ENCODE measurements at places on chromosomes 6 and 20.

- DNase-seq, result no peak
Observed at GRCh38 chr6:33692078-33692759, 19.3 kb downstream of the UQCC2 start.

DNA sequence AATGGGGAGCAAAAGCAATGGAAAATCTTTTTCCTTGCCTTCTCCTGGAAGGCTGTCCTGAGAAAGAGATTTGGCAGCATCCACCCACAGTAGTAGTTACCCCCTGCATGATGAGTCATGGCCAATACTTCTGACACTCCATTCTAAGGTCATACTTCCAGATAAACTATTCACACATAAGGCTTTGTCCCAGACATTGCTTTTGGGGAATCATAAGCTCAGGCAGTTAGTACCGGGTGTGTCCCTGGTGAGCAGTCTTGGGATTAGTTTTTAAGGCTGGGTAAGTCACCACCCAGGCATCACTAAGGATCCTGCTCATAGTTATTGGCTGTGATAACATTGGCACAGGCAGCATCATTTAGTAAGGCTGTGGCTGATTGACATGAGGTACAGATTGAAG, 160.6 kb upstream of the GGTLC1 start:
- no peak for DNase-seq

- DNase-seq, result no peak
Observed at GRCh38 chr20:4017051-4017712, 1.8 kb upstream of the RNF24 start.

DNA sequence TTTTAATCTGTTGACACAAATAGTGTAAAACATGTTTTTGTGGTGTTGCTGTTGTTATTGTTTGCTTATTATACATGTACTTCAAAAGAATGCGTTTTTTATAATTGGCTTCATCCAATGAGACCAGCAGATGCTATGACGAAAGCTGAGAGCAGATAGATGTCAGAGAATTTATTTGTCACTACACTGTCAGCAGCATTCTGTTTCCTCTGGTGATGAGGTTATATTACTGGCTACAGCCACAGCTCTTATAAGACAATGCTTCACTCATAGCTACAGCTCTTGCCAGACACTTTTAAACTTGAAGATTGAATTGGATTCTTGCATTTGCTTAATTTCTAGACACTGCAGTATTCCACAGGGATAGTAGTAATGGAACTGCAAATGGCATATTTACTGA, 860.5 kb downstream of the TBC1D32 start:
- no peak for DNase-seq

DNA sequence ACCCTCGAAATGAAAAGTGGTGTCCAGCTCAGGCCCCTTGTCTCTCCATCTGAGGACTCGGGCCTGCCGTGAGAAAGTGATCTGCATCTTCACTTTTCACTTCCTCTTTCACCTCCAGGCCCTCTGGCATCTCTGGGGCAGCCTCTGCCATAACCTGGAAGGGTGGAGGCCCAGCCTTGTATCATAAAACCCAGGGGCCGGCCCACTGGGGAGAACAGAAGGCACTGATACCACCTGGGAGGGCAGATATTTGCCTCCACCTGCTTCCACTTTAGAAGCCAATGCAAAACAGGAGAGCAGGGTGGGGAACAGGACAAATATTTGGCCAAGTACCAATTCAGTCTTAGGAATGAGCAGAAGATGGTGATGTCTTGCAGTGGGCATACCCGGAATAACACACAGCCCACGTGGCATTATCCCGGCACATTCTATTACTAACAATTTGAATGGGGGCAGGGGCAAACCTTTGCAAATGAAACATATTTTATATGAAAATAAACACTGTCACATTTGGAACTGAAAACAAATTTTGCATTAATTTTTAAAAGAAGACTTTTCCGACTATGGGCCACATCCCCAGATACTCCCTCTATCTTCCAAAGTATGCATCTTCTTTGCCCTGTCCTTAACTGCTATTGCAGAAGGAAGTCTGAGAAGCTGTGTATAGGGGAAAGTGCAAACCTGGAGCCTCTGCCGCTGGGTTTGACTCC, 69.2 kb upstream of the TBC1D7 start:
- DNase-seq, result no peak

DNA sequence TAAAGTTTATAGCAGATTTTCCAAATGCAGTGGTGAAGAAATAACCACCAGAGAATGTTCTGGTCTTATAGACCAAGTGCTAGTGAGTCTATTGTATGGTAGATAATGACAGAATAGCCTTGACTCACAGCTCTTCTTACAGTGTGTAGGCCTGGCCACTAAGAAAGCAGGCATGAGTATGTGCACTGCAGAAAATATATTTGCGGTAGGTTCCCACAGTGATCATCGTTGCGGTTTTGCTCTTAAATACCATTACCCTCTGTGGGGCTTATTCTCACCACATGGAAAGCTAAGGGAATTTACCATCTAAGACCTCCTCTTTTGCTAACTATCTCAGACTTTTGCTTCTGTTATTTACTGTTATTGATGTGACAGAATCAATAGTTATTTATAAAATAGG, 212.3 kb upstream of the SYNDIG1 start:
- DNase-seq, result peak; percentile 63

All from fibroblast of upper back skin (primary cell).